ENCODE measurements at places on chromosomes 2 and 18.

GRCh38 chr18:27731211-27731610 is 445.7 kb downstream of the CDH2 start:
- no peak for DNase-seq

GRCh38 chr2:205461678-205462665 is 220.3 kb upstream of the NRP2 start:
- DNase-seq: no peak

DNA sequence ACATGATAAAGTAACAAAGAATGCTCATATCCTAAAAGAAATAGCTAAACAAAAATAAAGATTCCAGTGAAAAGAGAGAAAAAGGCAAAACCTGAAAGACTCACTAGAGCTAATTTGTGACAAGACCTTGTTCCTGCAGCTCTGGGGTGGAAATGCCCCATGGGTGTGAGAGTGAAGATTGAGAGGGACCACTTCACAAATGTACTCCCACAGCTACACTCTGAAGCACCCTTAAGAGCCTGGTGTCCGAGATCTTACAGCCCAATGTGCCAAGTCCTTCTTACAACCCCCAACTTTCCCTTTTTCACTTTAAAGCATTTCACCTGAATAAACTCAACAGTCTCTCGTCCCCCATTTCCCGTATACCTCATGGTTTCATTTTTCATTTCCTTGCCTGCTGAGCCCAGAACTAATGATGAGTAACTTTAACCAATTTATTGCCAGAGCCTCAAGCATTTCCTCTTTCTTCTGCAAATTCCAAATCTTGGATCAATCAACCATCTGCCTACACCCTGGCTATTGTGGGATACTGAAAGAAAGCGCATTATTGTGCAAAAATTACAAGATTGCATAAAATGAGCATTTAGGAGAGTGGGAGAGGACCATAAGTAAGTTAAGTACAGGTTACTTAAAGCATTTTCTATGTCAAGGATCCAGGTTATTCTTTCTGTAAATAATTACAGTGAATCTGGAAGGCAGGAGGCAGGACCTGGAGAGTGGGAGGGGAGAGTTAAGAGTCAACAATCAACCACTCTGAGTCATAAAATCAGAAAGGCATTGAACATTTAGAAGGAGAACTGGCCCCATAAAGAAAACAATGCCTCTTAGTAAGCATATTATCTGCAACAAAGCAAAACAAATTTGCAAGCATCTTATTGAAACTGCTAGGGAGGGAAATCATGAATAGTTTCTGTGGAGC is 804.4 kb upstream of the CELF4 start:
- DNase-seq: no peak

- DNase-seq: peak; percentile 58
Observed at GRCh38 chr18:38940863-38941531, 1375.4 kb upstream of the CELF4 start.

DNA sequence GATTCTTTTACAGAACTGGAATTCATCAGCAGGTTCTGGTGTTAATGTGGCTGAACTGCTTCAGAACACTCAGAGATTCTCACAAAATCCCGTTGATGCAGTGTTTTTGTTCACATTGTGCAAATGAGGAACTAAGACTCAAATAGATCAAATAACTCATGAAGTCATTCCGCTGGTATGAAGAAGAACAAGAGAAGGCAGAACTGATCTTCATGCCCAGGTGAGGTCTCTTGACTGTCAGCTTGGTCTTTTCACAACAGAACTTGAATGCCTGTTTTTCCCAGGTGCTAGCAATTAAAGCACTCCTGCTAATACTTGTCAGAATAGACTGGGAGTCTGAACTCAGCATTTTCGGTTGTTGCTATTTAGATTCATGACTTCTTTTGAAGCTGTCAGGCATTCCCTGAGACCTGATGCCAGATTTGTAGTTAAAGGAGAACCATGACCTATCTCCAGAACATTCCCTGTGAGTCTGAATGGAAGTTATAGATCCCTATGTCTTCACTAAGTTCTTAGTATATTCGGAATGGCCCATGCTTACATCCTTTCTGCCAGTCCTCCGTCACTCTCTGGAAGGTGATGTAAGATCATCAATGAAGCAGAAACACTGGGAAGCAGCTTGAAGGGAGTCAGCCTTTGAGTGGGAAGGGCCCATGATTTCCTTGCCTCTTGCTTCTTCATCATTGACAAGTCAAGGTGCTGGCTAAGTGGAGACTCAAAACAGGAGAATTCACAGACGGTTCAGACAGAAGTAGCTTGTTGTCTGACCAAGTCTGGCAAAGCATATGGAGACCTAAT is 155.7 kb downstream of the MTCL1 start:
- DNase-seq: no peak

GRCh38 chr2:82344670-82345069 is 2040.1 kb upstream of the LRRTM1 start:
- DNase-seq: no peak

DNA sequence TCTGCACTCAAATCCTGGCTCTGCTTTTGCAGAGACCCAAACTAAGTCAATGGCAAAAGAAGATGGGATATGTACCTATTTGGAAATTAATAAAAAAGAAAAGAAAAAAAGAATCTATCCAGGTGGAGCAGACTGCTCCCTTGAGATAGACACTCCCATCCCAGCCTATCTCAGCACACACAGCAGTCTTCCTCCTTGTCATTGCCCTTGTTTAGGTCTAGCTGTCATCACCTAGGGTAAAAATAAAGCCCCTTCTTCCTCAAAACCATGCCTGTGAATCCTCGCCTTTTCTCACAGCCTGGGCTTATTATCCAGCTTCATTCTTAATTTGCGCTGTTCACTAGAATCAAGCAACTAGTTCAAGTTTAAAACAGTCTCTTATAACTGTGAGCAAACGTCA is 30.7 kb upstream of the ACSL3 start:
- DNase-seq: no peak

DNA sequence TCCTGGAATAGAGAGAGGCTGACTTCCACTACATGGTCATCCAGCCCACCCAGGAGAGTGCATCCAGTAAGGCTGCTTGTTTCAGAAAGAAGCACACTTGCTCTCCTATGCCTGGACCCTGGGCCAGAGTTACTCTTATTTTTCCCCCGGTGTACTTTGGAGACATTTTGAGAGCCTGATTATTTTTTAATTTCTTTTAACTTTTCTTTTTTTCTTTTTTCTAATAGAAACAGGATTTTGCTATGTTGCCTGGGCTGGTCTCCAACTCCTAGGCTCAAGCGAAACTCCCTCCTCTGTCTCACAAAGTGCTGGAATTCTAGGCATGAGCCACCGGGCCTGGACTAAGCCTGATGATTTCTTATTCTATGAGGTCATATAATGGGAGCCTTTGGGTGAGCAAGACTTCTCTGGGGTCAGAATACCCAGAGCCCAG is 62.2 kb downstream of the RPL37A start:
- DNase-seq: no peak

DNA sequence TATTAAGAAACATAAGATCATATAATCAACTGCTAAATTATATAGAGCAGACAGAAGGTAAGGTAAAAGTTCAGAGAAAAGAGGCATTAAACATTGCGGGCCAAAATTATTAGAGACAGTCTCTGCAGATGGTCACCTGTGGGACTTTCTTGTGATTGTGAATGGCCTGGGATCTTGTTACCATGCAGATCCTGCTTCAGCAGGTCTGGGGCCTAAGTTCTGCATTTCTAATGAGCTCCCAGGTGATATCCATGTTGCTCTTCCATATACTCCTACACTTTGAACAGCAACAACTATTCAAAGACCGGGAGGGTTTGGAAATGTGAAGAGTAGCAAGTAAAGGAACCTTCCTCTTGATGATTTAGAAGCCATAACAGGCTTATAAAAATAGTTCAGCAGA is 8.5 kb upstream of the ETAA1 start:
- DNase-seq: no peak

- DNase-seq: no peak
Observed at GRCh38 chr2:172929644-172930043, 146.0 kb upstream of the MAP3K20 start.

GRCh38 chr2:197931661-197932312 is 127.4 kb downstream of the PLCL1 start:
- no peak for DNase-seq

DNA sequence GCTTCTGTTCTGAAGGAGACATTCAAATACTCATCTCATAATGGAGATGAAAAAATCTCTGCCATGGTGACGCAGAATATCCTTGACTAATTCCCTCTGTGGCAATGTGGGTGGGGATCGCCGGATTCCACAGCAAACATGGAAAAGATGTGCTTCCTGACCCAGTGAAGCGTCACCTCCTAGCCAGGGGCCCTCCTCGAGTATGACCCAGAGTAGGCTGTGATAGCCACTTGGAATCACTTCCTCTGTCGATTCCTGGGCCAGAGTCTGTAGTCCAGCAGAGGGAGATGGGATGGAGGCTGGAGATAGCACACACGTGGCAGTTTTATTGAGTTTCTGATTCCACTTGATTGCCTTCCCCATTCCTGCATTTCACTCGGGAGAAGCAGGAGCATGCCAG is 36.8 kb downstream of the DRC1 start:
- DNase-seq: no peak

GRCh38 chr2:233801357-233802131 is 23.4 kb downstream of the MROH2A start:
- no peak for DNase-seq

DNA sequence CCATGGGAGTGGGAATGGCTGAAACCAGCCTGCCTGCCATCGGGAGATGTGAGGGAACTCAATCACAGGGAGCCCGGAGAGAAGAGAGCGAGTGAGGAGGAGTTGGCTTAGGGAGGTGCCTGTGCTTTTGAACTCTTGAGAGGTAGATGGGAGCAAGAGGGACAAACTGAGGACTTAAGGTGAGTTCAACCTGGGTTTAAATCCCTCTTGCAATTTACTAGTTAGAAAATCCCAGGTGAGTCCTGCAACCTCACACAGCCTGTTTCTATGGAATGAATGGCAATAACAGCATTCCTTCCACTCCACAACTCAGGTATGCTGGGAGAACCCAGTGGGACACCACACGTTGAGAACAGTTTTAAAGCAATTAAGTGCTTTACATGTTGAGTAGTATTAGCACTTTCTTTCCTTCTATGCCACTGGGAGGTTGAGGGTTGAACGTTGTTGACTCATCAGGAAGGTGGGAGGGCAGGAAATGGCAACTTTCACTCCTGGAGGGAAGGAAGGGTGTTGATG is 57.3 kb downstream of the VIT start:
- DNase-seq: no peak

GRCh38 chr2:20916604-20917286 is 93.8 kb upstream of the LDAH start:
- no peak for DNase-seq

- no peak for DNase-seq
Observed at GRCh38 chr2:67260343-67261277, 136.5 kb upstream of the ETAA1 start.

DNA sequence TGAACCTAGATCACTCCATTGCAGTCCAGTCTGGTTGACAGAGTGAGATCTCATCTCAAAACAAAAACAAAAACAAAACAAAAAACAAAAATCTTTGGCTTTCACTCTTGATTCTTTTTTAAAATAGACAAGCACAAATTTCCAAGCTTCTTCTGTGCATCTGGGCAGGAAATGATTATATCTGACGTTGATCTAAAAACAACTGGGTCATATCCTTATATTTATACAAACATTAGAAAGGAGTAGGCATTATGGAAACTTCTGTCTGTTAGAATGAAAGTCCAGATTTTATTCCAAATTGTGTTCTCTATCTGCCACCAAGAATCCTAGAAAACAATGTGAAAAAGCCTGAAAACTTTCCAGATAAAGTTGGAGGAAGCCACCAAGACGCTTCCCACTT is 26.2 kb upstream of the PMAIP1 start:
- no peak for DNase-seq

DNA sequence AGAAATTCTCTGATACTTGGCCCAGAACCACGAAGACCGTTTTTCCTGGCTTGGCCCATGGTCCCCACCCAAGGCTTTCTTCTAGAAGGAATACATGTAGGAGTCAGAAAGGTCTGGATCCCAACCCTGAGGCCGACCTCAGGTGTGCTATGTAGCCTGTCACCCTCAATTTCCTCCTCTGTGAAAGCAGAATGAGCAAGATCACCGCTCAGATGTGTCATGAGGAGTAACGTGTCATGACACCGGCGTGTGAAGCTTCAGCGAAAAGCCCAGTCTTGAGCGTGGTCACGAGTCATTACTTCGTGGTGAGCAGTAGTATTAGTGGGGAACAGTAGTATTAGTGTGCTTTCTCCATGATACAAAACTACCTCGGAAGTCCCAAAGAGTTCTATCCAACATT is 103.4 kb downstream of the ALPK2 start:
- DNase-seq: no peak

GRCh38 chr18:36638224-36638623 is 190.6 kb downstream of the TPGS2 start:
- no peak for DNase-seq

DNA sequence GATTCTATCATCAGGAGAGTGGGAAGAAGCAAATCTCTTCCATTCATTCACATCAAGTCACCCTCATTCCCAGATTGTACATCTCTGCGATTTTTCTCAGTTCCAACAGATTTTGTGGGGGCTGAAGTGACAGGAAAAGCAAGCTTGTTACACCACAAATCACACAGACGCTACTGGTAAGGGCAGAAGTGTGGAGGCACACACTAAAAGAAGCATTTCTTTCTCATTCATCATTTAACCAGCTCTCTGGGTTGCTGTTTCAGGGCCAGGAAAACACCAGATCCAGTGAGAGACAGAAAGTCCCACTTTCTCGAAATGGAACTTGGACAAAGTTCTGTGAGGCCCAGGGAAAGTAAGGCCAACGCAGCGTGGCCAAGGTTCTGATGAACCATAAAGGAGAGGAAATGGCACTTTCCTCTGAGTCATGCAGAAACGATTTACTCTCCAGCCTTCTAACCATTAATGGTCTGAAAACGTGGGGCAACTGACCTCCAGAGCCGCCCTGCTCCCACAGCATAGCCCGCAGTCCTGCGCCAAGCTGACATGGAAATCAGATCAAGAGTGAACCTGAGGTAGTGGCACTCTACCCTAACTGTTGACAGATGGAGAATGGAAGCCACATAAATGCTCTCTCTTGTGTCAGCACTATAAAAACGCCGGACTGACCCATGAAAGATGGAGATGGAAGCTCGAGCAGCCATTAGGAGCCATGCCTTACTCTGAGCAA is 191.0 kb downstream of the C1D start:
- DNase-seq: no peak

DNA sequence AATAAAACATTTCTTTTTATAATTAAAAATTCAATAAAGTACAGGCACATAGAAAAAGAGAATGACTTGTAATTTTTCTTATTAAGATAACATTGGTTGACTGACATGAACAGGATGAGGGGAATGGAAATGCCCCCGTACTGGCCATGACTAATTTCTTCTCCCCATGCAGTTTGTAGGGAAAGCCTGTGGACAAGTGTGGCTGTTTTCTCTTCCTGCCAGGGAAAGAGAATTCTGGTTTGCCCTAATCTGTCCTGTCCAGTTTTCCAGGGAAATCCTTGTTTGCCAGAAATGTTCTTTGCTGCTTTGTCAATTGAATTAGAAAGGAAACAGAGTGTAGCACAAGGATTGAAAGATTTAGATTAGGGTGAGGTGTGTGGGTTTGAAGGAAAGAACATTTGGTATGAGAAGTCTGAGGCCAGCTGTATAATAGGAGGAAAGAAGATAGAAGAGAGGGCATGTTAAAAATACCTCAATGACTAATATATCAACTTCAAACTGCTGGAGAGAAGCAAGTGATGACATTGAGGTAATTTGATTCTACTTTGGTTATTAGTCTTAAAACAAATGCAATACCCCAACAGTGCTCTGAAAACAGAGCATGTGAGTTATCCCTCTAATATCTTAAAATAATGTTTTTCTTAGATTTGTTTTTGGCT is 593.9 kb upstream of the ZNF804A start:
- DNase-seq: no peak

- DNase-seq: no peak
Observed at GRCh38 chr2:9573840-9574239, 18.2 kb upstream of the ADAM17 start.

GRCh38 chr2:207165121-207166038 is at the start of gene KLF7:
TSS of gene KLF7 (minus strand) at chr2:207165948. CDS start at chr2:207165568, 380 bp downstream.
- peak; percentile 20 for DNase-seq

All from effector memory CD4-positive, alpha-beta T cell (primary cell).